ENCODE measurements at places on chromosomes 7 and 10. TPM values are rescaled to one million over a fixed set of nuclear protein-coding genes. Genes with fewer than 3 reads are reported as not detected.

DNA sequence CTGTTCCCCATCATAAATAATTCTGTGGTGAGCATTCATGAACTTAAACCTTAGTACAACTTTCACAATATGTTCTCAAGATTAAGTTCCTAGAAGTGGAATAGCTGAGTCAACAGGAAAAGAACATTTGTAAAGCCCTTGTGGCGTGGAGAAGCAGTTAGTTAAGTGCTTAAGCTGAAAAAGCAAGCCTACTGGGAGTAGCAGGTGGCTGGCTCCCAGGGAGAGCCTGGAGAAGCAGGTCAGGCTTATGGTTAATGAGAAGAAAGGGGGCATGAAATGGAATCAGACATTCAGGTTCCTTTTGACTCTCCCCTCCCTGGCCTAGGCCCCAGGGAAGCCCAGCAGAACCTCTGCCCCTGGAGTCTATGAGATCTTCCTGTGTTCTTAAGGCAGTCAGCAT is 35.3 kb downstream of the VSTM4 start:
- no peak for DNase-seq

DNA sequence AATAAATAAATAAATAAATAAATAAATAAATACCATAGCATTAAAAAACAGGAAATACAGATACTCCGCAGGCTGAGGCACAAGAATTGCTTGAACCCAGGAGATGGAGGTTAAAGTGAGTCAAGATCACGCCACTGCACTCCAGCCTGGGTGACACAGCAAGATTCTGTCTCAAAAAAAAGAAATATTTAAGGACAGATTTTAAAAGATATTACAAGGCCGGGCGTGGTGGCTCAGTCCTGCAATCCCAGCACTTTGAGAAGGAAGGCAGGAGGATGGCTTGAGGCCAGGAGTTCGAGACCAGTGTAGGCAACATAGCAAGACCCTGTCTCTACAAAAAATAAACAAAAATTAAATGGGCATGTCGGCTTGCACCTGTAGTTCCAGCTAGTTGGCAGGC is 17.5 kb upstream of the SNX8 start:
- no peak for DNase-seq

DNA sequence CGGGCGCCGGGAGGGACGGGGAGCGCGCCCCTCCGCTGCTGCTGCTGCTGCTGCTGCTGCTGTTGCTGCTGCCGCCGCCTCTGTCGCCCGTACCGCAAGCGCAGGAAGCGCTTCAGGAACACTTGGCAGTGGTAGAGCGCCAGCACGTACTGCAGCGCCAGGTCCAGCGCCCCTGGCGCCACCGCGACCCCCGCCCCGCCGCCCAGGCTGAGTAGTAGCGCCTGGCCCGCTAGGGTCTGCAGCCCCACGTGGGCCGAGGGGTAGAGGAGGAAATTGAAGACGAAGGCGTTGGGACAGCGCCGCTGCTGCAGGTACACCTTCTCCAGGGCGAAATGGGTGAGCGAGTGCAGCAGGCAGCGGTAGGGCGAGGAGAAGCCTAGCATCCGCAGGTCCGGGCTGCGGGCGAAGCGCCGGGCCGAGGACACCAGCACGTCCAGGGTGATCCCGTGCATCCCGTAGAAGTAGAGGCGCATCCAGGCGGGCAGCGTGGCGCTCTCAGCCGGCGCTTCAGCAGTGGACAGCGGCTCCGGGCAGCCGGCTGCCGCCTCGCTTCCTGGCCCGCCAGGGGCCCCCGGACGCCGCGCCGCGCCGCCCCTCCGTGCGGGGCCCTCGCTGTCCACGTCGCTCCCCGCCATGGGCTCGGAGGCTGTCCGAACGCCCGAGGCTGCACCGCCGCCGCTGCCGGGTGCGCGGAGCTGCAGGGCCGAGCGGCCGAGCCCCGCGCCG is at the start of gene TMEM229A:
TSS of gene TMEM229A (minus strand) at position 699 of the 726 bp plus-strand sequence. CDS start at position 635, 64 bp downstream.
- no peak for DNase-seq

Gene PIP
- polyA plus RNA-seq, result not detected

Gene GARIN1A
- polyA plus RNA-seq, result not detected

Gene MSMB
- polyA plus RNA-seq, result not detected
